CD4-positive, CD25-positive, alpha-beta regulatory T cell (primary cell): ENCODE measurements at places on chromosomes 2 and 18.

GRCh38 chr2:33927756-33928155, 328.7 kb upstream of the FAM98A start:
- H3K27me3 ChIP-seq, result no peaks in the 10 kb centered on the region
- no peaks in the 10 kb centered on the region for H3K4me1 ChIP-seq
- no peak overlapping the region for H3K4me3 ChIP-seq
- H3K36me3 ChIP-seq, result no peaks in the 10 kb centered on the region
- no peak for DNase-seq

DNA sequence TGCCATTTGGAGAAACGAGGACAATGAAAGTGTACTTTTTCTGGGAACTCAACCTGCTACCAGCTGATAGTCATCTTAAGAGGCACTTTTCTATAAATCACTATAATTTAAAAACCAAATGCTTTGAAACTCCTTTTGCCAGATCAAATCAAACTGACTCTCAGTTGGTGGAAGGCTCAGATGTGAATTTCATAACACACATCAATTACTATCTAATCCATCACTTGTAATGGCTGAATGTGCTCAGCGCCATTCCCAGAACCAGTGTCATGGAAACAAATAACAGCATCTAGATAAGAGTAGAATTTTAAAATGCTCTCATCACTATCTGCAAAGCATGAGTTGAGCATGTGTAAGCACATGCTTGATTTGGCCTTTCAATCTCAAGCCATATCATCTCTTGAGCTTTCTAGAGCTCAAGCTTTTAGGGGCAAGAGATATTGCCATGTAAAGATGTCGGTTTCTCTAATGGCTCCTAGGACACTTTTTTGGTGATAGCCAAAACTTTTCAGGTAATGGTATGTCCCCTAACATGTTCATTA, 223.1 kb upstream of the ACVR2A start:
- H3K27ac ChIP-seq, result no peak overlapping the region
- no peak overlapping the region for H3K4me3 ChIP-seq
- DNase-seq, result no peak
- H3K27me3 ChIP-seq, result no peaks in the 10 kb centered on the region
- H3K4me1 ChIP-seq, result no peaks in the 10 kb centered on the region

DNA sequence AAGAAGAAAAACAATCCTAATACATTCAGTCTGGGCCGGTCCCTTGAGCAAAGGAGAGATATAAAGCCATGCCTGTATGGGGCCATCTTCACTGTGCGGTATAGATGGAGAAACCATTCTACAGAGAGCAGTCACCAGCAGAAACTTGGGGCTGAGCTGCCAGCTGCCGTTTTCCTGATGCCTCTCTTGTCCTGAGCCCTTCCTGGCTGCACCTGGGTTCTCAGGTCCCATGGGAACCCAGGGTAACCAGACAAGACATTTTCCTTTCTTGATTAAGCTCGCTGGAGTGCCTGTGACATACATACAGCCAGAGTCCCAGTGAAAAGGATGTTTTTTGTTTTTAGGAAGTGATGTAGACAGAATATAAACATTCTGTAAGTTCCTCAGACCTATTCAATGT, 5.3 kb upstream of the METTL21A start:
- H3K27me3 ChIP-seq, result no peaks in the 10 kb centered on the region
- H3K4me3 ChIP-seq, result no peak overlapping the region
- no peak overlapping the region for H3K27ac ChIP-seq

DNA sequence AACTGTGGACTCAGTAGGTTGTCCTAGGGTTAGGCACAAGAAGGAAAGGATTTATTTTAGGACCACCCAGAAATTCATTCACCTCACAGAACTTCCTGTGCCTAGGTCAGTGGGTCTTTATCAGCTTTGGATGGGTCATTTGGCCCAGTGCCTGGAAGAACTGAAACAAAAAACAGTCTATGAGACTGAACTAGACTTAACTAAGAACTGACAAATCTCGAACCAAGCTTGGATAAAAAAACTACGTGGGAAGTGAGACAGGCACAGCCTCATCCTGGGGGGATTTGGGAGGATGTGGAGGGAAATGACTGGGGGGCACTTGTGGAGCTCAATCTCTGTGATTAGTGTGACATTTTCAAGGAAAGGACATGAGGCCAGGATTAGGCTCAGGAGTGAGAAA, 2.3 kb upstream of the OST4 start:
- H3K27me3 ChIP-seq, result no peaks in the 10 kb centered on the region
- no peak overlapping the region for H3K4me3 ChIP-seq

GRCh38 chr18:3453540-3454364, 3.8 kb downstream of the TGIF1 start:
- peak overlapping the region; percentile 80 for H3K4me3 ChIP-seq
- peaks cover 2% of the 10 kb centered on the region for H3K36me3 ChIP-seq
- H3K27ac ChIP-seq, result peak overlapping the region; percentile 97
- no peaks in the 10 kb centered on the region for H3K27me3 ChIP-seq
